ENCODE measurements at places on chromosomes 1 and 21. TPM values are rescaled to one million over a fixed set of nuclear protein-coding genes. Genes with fewer than 3 reads are reported as not detected.

GRCh38 chr21:23127973-23128372 is 2129.8 kb downstream of the NCAM2 start:
- H3K27me3 ChIP-seq: no peaks in the 10 kb centered on the region
- no peak for DNase-seq
- no peaks in the 10 kb centered on the region for H3K4me1 ChIP-seq
- no peak overlapping the region for H3K27ac ChIP-seq
- H3K4me3 ChIP-seq: no peak overlapping the region

Gene PKN2
- total RNA-seq: 51.5 TPM

GRCh38 chr1:220316305-220316704 is 44.1 kb upstream of the RAB3GAP2 start:
- DNase-seq: no peak
- no peak overlapping the region for H3K4me3 ChIP-seq
- no peak overlapping the region for H3K27ac ChIP-seq
- H3K36me3 ChIP-seq: no peaks in the 10 kb centered on the region

Gene EDARADD
- 0.38 TPM for total RNA-seq

Gene KISS1
- total RNA-seq: not detected

Gene USP48
- total RNA-seq: 95.5 TPM

Gene CR1L
- not detected for total RNA-seq

GRCh38 chr1:92551916-92552315 is 65.2 kb upstream of the GFI1 start:
- H3K4me3 ChIP-seq: no peak overlapping the region
- H3K27ac ChIP-seq: no peak overlapping the region
- H3K27me3 ChIP-seq: no peaks in the 10 kb centered on the region
- DNase-seq: no peak
- peaks cover 3% of the 10 kb centered on the region for H3K4me1 ChIP-seq
- no peaks in the 10 kb centered on the region for H3K36me3 ChIP-seq

Gene TMEM269
- total RNA-seq: 0.49 TPM

DNA sequence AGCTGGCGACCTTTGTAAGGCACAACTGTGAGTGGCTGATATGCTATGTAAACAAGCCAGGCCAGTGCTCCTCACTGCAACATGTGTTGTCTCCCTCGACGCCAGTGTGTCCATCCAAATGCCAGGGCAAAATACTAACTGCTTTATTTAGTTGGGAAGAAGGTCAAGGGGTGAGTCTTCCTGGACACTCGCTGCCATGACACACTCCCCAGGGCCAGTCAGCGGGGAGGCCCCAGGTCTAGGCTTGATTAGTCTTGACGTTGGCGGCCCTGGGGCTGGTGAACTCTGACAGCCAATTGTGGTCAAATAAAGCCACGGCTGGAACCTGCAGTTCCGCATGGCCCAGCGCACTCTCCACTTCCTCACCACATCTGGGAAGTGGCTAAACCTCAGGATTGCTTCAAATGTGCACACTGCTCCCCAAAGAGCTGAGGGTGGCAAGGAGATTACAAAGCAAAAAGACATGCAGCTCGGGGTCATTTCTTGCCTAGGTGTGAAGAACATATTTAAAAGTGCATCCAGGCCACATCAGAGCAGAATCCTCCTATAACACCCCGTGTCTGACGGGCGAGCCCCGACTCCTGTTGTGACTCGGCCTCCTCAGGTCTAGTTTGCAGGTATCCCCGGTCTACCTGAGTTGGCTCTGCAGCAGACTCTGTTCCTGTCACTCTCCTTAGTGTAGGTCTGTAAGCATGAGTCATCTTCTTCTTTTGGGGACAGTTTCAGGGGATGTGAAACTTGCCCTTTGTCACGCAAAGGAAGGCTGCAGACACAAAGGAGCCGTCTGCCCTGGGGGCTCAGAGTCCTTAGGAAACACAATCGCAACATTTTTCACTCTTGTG is 183.5 kb downstream of the RUNX1 start:
- no peak overlapping the region for H3K27ac ChIP-seq
- H3K4me1 ChIP-seq: peaks cover 12% of the 10 kb centered on the region
- no peak for DNase-seq
- no peaks in the 10 kb centered on the region for H3K27me3 ChIP-seq
- H3K36me3 ChIP-seq: no peaks in the 10 kb centered on the region
